ENCODE measurements at places on chromosomes 4 and X.

DNA sequence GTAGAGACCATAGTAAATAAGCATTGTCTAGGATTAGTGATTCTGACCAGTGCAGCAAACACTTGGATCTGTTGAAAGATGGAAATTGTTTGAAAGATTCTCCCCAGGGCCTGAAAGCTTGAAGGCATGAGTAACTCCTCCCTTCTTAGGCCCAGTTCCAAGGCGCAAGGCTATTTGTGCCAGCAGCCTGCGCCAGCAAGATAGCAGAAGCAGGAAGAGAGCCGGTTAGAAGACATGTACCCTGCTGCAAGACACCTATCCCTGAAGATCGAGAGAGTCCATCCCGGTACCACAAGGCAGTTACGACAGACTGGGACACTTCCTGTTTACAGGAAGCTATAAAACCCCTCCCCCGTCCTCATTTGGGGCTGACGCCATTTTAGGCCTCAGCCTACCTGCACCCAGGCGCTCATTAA lies 72.4 kb upstream of the JADE1 start:
- DNase-seq = no peak

GRCh38 chr4:164779811-164780216 lies 25.9 kb downstream of the SMIM31 start:
- peak; percentile 19 for DNase-seq

GRCh38 chrX:150847088-150847487 lies 51.4 kb downstream of the CD99L2 start:
- DNase-seq = peak; percentile 7

DNA sequence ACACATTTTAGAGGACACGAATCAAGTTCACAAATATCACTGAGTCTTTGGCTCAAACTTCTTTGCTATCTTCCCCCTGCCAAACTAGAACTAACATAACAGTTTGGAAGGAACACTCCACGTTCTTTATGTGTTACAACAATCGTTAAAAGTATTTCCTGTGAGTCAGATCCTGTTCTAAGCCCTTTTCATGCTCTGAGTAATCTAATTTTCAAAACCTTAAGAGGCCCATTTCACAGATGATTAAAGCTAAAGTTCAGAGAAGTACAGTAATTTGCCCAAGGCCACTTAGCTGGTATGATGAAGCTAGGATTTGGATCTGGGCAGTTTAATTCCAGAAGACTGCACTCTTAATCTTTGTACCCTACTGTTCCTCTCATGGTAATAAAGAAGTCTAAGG lies 854.4 kb upstream of the INTU start:
- no peak for DNase-seq

- no peak for DNase-seq
Measured at GRCh38 chr4:109444182-109444844, 10.7 kb downstream of the SEC24B start.

- peak; percentile 43 for DNase-seq
Measured at GRCh38 chrX:132615391-132616131, 126.7 kb upstream of the MBNL3 start.

GRCh38 chr4:11196927-11197522 lies 231.7 kb downstream of the HS3ST1 start:
- DNase-seq = no peak

GRCh38 chr4:16079046-16079445 lies 4.8 kb downstream of the PROM1 start:
- peak; percentile 42 for DNase-seq

GRCh38 chrX:20727447-20727846 lies 460.7 kb upstream of the RPS6KA3 start:
- no peak for DNase-seq

- no peak for DNase-seq
Measured at GRCh38 chr4:182010876-182011275, 232.3 kb upstream of the TENM3 start.

DNA sequence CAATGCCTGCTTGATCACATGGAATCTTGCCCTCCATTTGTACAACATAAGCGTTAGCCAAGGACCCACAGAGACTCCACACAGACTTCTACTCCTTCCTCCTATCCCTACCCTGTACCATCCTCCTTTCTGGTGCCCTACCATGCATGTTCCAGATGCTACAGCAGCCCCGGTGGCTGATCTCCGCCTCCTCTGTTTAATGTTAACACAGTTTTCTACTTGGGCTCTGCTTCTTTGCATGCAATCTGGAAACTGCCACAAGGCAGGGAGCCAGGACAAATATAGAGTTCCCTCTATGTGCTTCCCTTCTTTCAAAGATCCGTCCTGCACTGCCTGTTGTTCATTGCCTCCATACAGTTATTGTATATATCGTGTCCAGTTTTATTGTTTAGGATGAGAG lies 368.6 kb upstream of the TENM3 start:
- no peak for DNase-seq

DNA sequence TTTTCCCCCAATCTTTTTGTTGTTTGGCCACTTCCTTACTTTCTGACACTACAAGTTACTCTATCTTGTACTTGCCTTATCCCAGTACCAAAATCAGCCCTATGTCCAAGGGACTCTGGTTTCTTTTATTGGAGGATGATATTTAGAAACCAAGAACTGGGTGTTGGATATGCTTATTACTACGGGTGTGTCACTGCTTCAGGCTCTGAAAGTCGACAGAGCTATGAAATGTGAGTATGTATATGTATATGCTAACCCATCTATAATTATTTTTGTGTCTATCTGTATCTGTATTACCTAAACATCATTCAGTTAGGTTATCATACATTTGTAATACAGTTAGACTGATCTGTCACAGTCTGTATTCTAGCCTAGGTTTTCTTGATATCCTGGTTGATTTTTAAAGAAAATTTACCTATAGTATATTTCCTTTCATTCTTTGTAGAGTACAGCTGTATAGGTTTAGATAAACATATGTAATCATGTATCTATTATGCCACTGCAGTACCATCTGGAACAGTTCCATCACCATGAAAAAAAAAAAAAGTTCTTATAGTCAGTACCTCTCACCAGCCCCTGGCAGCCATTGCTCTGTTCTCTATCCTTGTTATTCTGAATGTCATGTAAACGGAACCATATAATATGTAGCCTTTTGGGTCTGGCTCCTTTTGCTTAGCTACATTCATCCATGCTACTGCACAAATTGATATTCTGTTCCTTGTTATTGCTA lies 18.1 kb downstream of the SEC24B start:
- DNase-seq = no peak

DNA sequence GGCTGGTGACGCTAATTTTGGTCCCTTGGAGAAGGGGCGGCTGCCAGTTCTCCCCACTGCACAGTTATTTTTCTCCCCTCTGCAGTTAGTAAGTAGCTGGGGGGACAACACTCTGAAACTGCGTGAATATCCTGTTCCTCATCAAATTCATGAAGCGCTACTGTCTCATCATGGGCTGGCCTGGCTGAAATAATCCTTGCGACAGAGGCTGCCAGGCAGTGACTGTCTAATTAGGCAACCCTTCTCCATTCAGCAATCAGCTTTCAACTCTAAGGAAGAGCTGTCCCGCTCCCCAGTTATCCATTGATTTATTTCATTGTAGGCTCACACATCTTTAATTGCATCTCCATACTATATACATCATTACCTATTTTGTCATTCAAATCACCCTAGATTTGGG lies 8.2 kb downstream of the SH3TC1 start:
- peak; percentile 89 for DNase-seq

- DNase-seq = no peak
Measured at GRCh38 chr4:161564230-161564834, 599.5 kb downstream of the FSTL5 start.

- no peak for DNase-seq
Measured at GRCh38 chrX:93585661-93586060, 87.7 kb downstream of the NAP1L3 start.

- DNase-seq = no peak
Measured at GRCh38 chr4:8850074-8850829, 21.4 kb downstream of the HMX1 start.

DNA sequence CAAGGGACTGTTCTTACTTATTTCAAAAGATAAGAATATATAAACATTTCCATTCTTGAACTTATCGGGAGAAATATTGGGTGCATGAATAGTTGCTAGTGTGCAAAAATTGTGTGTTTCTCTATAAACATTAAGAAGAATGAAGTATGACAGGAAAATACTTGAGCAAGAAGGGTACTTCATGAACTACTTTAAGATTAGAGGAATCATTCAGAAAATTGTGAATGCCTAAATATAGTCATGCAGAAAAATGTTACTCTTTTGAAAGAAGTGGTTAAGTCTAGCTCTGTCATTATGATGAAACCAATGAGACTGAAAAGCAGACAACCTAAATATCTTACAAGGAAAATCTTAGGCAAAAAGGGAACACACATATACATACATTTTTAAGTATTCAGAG lies 207.8 kb upstream of the PCDH18 start:
- DNase-seq = no peak

- no peak for DNase-seq
Measured at GRCh38 chr4:124201636-124202035, 510.9 kb downstream of the ANKRD50 start.

DNA sequence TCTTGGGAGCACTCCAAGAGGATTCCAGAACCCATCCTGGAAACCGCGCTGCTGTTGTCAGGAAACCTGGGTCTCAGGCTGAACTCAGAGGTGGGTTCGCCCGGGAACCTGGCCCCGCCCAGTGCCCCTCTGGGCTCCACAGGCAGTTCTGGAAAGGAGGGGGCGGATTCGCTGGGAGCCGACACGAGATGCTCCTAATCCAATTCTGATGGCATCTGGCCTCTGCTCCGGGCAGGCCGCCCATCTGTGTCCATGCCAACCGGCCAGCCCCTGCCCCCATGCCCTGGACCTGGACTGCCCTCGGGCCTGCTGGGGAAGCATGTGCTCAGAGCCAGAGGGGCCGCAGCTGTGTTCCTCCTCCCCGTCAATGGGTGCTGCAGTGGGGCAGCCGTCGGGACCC lies 21.0 kb downstream of the ATP2B3 start:
- DNase-seq = no peak

GRCh38 chr4:118716304-118716703 lies 31.1 kb downstream of the METTL14 start:
- no peak for DNase-seq

- no peak for DNase-seq
Measured at GRCh38 chr4:93319041-93319440, 509.5 kb upstream of the ATOH1 start.

DNA sequence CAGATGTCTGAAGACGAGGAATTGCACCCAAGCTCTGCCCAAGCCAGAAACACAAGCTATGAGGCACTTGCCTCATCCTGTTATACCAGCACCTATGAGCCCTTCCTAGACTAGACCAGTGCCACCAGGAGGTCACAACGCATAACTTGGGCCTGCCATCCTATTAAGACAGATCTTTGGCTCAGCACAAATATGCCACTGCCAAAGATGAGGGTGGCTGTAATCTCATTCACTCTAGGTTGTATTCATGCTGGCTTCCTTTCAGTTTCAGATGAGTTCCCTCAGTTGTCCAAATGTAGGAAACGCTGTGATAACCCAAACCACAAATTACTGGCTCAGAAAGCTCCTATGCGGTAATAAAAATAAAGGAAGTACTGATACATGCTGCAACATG lies 76.5 kb upstream of the CITED1 start:
- peak; percentile 42 for DNase-seq

DNA sequence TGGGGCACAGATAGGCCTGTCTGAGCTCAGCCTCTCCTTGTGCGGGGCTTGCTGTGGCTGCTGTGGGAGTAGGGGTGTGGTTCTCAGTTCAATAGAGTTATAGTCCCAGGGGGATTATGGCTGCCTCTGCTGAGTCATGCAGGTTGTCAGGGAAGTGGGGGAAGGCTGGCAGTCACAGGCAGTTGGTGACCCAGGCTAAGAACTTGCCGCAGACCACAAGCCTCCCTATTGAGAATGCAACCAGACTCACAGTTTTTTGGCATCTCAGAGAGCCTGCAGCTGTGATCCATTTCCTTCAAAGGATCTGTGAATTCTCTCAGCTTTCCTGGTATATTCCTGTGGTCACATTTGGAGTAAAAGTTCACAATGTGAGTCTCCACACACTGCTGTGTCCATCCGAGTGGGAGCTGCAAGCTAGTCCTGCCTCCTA lies 364.9 kb downstream of the ZNF674 start:
- no peak for DNase-seq

- no peak for DNase-seq
Measured at GRCh38 chr4:4397441-4397819, 10.5 kb downstream of the NSG1 start.

- no peak for DNase-seq
Measured at GRCh38 chr4:120225527-120225926, 158.9 kb upstream of the MAD2L1 start.

DNA sequence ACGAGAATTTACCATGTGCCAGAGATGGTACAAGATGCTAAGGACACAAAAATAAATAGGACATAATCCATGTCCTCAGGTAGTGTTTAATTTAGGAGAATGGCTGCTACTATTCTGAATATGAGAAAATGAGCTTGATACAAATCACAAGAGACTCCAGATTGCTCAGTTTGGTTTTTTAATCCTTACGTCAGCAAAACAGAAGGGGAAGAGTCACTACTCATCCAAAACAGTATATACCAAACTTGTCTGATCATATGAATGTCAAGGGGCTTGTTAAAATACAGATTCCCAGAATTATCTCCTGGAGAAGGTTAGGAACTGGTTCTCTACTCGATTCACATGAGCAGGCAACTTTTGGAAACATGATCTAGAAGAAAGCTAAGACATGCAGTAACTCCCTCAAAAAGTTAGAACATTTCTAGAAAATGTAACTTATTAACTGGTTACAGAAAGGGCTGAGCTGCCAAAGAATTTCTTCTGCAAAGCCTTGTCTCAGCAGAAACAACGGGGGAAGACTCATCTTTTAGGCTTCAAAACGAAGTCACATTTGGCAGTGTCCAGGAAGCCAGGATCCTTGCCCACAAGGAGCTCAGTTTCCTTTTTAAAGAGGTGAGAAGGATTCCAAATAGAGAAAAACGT lies 3.4 kb downstream of the AIFM1 start:
- DNase-seq = no peak

DNA sequence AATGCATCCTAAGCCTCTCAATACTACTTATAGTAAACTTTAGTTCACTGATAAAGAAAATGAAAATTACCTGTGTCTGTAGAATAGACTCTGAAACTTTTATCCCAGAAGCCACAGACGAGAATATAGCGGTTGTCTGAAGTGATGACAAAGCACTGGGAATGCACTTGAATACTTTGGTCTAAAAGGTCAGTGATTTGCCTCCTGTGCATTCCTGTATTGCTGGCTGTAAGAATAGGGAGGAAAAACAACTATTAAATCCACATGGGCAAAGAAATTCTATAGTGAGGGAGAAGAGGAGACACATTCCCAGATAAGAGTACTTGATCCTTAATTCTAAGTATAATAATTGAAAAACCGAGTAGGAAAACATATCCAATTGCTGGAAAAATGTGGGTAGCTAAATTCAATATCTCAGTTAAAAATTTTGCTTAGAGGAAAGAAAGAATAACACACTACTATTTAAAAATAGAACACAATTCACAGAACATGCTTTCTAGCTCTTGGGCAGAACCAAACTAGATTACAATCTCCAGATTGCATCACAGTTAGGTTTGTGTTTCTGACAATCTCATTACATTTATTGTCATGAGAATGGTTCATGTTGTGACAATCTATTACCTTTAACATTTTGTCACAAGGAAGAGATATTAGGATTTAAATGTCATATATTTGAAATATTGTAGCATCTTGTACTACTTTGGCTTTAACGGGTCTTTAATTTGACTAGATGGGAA lies 232.1 kb downstream of the DCLK2 start:
- no peak for DNase-seq

Data from inflammatory macrophage (primary cell).